ENCODE measurements at places on chromosomes 3 and 15. TPM values are rescaled to one million over a fixed set of nuclear protein-coding genes. Genes with fewer than 3 reads are reported as not detected.

Gene CYP8B1
- total RNA-seq = 0.35 TPM

Gene ARHGEF26
- 12.0 TPM for total RNA-seq

Gene ACAN
- total RNA-seq = 4.0 TPM

Gene ISY1
- total RNA-seq = 23.4 TPM

Gene FANCD2OS
- total RNA-seq = not detected

Gene UBE2Q2
- 30.6 TPM for total RNA-seq

Gene ZNF620
- total RNA-seq = 8.9 TPM

Gene PLXNB1
- 202 TPM for total RNA-seq

Gene IL17RE
- total RNA-seq = 4.0 TPM

Gene STRA6
- 14.9 TPM for total RNA-seq

Gene SLC9A9
- total RNA-seq = 31.1 TPM

Gene LYZL4
- not detected for total RNA-seq

Gene NMD3
- 52.3 TPM for total RNA-seq
